Stimulated activated CD4-positive, alpha-beta T cell treated with anti-CD3 and anti-CD28 coated beads, Interleukin-4, amount 100 ng/mL, for 48 hours (primary cell): ENCODE measurements at places on chromosomes 4 and X.

DNA sequence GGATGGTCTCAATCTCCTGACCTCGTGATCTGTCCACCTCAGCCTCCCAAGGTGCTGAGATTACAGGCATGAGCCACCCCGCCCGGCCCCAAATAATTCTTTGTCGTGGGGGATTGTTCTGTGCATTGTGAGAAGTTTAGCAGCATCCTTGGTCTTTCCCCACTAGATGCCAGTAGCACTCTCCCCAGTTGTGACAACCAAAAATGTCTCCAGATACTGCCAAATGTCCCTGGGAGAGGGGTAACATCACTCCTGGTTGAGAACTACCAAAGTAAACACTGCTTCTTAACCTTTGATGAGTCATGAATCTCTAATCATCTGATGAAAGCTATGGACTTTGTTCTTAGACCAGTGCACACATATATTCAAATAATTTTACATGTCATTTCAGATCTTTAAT, 90.7 kb upstream of the BRS3 start:
- DNase-seq = no peak

- DNase-seq = no peak
Measured at GRCh38 chr4:84498203-84498934, 723 bp downstream of the NKX6-1 start.

DNA sequence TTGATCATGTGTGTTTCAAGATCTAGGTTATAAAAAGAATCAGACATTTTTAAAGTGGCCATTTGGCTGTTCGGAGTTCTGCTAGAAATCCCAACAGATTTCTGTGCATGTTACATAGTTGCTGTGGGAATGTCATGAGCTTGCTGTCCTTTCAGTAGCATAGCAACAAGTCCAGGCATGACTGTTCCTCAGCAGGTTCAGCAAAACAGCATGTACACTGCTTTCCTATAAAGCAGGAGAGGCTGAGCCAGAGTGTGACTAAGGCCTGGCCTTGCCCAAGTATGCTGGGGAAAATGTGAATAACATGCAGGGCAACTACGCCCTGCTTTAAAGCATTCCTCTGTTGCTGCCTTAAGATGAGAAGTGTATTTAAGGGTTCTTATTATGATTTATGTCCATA, 217.1 kb upstream of the SMIM31 start:
- no peak for DNase-seq

- no peak for DNase-seq
Measured at GRCh38 chr4:101753721-101754120, 36.8 kb upstream of the BANK1 start.

GRCh38 chrX:20225488-20225833, 41.2 kb downstream of the RPS6KA3 start:
- no peak for DNase-seq

DNA sequence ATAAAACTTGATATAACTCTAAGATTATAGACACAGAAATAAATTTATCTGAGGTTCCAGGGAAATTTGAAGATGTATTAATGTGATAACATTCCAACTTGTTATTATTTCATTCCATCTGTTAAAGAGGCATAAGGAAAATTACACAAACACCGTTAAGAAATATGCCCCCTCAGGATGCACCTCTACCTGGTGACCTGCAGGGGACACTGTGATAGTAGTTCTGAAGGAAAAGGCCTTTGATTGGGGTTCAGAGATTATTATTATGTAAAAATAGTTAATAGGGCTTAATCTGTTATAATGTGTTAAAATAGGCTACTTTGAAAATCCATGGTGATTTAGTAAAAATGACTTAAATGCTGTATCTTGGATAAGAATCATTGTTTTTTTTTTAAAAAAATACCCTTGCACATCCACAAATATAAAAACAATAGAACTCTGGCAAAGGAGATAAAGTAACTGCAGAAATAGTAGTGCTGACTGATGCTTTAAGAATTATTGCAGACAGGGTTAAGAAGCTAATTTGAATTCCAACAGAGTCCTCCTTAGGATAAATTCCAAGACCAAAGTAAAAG, 6.1 kb upstream of the ABRAXAS1 start:
- DNase-seq = no peak

DNA sequence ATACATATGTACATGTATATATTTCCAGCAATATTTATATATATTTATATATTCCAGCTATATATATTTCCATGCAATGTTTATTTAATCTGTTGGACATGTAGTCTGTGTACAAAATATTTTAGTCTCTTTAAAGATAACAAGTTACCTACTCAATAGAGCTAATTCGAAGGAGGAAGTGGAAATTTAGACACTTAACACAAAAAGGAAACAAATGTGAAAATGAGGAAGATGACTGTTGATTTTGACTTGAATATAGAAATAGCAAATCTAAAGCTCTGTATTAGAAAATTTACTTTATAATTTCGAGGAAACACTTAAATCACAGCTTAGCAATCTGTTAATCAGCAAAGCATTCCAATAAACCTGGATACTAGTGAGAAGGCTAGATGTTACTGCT, 1064.4 kb downstream of the PCDH7 start:
- no peak for DNase-seq

- no peak for DNase-seq
Measured at GRCh38 chrX:81278616-81279015, 76.7 kb downstream of the SH3BGRL start.

DNA sequence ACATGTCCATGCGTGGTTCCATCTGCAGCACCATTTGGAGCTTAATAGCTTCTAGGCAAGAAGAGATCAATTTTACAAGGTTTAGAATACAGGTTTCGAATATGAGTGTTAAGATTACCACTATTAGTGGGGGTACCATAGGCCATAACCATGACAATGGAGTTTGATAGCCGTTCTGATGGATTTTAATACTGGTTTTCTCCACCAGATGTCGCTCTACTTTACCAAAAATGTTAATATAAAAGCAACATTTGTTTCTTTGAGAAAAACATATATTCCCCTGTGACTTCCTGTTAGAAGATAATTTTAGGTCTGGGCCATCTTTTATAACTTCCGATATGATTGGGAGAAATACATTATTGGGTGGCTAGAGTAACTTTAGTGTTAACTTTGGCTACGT, 499.7 kb upstream of the POU3F4 start:
- DNase-seq = no peak

- no peak for DNase-seq
Measured at GRCh38 chr4:114442856-114443255, 155.8 kb upstream of the UGT8 start.

DNA sequence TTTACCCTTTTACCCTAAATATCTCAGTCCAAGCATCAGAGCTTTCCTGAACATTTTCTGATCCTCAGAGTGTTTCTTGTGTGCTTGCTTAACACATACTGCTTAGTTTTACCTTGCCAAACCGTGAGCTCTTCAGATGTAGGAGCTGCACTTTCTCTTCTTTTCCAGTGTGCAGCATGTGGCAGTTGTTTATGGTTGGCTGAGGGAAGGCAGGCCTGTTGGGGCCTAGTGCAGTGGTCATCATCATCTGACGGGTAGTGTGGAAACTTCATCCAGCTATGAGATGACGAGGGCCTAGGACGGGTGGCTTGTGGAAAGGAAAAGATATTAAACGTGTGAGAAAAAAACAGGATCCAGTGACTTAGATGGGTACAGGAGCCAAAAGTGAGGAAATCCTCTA, 21.5 kb downstream of the VBP1 start:
- DNase-seq = no peak

DNA sequence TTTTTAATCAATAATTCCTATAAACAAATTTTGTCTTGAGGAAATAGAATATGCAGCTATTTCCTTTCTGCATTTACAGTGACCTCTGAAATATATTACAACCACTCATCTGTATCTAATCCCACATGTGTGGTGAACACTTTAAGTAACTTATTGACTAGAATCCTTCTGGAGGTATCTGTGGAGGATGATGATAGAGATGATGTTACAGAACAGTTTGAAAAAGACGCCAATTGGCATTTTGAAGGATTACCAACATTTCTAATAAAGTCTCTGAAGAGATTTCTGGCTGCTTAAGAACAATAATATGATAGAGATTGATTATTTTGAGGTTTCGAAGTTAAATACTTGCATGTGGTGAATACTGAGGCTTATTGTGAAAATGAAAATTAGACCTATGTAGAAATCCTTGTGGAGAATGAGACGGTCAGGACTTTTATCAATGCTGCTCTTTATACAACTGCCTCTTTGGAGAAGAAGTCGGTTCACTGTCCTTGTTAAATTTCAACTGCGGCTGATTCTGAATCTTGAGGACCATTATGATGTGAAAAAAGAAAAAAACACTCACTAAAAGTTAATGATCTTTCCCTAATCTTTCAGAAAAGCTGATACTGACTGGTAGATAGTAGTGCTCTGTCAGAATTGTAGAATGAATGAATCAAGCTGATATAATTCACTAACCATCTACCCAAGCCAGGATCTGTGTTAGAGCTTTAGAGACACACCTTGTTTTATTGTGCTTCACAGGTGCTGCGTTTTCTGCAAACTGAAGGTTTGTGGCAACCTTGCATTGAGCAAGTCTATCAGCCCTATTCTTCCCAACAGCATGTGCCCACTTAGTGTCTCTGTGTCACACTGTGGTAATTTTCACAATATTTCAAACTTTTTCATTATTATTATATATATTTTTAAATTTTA, 204.7 kb downstream of the SPRY1 start:
- no peak for DNase-seq
